Jurkat, Clone E6-1 (cell line): ENCODE measurements at places on chromosomes 16 and 17.
A peak's percentile ranks its signal among the peaks of the same experiment; 100 is the strongest.

- DNase-seq = no peak
Measured at GRCh38 chr17:63647065-63647725, 25.0 kb downstream of the MAP3K3 start.

GRCh38 chr16:68368301-68368888 lies 57.6 kb downstream of the PRMT7 start:
- no peak for DNase-seq

GRCh38 chr16:25912321-25912720 lies 220.6 kb downstream of the HS3ST4 start:
- DNase-seq = no peak

GRCh38 chr16:87054856-87055255 lies 262.3 kb downstream of the C16orf95 start:
- DNase-seq = no peak

DNA sequence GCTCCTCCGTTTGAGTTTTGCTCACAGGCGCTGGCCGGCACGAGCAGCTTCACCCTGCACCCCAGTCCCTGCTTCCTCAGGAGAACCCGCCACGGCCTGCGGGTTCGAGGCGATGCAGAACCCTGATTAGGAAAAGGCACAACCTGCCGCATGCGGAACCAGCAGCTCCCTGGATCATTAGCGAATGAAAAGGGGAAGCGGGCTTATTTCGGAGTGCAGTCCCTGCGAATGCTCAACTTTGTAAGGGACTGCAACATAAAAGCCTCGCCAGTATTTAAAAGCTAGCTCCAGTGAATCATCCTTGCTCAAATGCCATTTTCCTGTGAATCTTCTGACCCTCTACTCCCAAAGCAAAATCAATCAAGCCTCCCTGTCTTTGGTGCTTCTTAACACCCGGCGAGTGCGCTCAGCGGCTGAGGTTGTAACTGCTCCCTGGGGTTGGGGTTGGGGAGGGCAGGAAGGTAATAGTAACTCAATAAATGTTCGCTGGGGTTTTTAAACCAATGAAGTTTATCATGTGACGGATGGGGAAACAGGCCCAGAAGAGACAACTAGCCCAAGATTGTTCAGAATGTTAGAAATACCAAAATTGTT lies 678 bp upstream of the AKAP10 start:
- no peak for DNase-seq

- DNase-seq = peak; percentile 62
Measured at GRCh38 chr17:80761110-80761871, 216.7 kb downstream of the RPTOR start.

GRCh38 chr17:19343671-19344151 lies 18.8 kb downstream of the B9D1 start:
- DNase-seq = no peak
